Fibroblast of the aortic adventitia (primary cell): ENCODE measurements at places on chromosomes 4 and X.

DNA sequence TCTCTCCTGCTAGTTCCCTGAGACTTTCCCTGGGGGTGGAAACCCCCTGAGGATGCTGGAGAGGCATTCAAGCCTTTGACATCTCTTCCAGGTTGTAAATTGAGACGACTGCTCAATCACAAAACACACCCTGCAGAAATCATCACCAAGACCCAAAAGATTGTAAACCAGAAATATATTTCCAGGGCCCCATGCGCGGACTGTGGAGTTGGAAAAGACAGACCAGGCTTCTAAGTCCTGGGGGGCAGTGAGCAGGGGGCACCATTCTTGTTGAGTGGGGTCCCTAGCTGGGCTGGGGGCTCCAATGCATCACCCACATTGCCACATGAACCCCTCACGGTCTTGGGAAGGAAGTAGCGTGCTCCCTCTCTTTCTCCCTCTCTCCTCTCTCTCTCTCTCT, 87.9 kb upstream of the C4orf50 start:
- no peak for DNase-seq

DNA sequence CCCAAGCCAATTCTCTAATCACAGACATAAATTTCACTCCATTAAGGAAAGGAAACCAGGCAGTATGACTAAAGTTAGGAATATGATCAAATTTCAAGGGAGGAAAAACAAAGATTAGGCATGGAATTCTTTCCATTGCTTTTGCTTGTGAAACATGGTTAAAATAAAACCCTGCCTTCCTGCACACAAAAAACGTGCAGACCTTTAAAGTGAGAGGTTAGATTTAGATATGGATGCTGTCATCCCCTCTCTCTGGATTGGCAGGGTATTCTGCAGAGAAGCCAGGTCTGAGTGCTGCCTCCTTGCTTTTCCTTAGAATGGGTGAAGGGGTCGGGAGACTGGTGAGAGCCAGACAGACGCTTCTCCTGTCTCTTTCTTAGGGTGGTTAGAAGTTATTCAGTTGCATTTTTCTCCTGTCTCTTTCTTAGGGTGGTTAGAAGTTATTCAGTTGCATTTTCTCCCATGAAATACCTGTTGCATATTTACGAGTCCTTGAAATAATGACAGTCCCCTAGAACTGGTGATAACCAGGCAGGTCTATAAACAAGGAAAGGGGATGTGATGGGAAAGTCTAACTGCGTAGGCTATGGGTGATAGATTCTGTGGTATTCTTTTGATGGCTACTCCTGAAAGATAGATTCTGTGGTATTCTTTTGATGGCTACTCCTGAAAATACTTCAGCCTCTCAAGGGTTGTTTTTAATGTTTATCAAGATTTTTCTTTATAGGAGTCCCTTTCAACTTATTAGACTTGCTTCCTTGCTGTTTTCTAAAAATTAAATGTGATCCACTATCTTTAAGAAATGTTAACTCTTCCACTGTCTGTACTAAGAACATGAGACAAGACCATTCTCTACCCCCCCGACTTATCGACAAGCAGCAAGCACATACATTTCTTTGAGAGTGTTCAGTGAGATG, 163.6 kb downstream of the SPRY1 start:
- DNase-seq: peak; percentile 77

DNA sequence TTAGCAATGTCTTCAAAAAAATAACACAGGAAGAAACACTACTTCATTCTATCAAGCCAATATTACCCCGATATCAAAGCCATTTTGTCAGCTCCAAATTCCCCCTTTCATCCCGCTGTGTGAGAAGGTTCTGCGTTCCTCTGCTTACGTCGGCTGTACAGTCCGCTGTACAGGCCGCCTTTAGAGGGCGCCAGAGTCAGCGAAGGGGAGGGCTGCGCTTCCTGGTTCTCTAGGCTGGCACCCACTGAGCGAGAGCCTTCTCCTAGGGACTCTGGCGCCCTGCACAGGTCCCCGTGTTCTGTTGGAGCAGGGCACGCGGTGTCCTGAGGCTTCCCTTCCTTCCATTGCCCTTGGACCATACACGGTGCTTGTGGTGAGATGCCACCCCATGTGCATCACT, 25.3 kb upstream of the CT45A1 start:
- DNase-seq: no peak

GRCh38 chr4:5024673-5025072, 5.4 kb upstream of the CYTL1 start:
- peak; percentile 36 for DNase-seq

- no peak for DNase-seq
Measured at GRCh38 chr4:110310795-110311194, 112.4 kb upstream of the ELOVL6 start.

DNA sequence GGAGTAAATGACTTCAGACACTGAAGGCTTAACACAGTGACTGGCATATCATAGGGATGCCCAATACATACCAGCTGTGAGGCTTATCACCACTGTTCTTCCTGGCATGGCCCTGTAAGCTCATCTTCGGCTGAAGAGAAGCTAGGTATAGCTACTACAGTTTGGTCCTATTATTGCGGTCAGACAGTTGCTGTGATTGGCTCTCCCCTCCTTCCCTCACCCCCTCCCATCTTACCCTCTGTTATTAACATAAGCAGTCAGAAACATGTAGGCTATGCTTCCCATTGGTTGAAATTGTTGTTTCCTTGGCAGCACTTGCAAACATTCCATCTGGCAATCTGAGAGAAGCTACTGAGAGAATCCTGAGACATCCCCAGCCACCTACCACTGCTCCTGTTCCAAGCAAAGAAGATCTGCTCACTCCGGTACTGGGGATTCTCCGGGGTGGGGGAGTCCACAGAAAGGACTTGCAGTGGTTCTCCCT, at the start of gene AKAP14:
TSS of gene AKAP14 (plus strand) at position 51 of the 484 bp plus-strand sequence. CDS start 7,331 bp downstream, outside the sequence.
- no peak for DNase-seq

DNA sequence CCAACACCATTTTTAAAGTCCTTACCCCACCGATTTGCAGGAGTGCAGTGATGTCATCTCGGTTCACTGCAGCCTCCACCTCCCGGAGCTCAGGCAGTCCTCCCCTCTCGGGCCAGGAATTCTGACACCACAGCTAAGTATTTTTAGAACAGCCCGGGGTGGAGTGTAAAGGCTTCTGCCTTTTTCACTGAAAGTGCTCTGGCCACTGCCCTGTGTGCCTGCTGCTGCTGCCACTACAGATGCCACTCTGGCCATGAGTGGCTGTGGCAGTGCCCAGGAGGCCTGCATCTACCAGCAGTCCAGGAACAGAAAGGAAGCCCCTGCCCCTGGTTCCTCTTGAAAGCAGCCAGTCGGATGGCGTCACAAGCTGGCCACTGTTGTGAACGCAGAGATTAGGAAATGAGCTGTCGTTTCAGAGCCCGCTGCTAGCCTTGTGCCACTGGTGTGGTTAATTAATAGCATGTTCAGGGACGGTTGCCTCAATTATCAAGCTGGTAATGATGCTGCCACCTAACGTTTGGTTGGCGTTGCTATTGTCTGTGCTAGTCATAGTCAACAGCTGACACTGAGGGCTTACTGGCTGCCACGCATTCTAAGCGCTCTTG, 23.6 kb upstream of the TBC1D14 start:
- DNase-seq: peak; percentile 73
